ENCODE measurements at places on chromosomes 4 and X.
A peak's percentile ranks its signal among the peaks of the same experiment; 100 is the strongest.

GRCh38 chr4:14856934-14857235, 145.4 kb upstream of the CPEB2 start:
- no peak for DNase-seq

DNA sequence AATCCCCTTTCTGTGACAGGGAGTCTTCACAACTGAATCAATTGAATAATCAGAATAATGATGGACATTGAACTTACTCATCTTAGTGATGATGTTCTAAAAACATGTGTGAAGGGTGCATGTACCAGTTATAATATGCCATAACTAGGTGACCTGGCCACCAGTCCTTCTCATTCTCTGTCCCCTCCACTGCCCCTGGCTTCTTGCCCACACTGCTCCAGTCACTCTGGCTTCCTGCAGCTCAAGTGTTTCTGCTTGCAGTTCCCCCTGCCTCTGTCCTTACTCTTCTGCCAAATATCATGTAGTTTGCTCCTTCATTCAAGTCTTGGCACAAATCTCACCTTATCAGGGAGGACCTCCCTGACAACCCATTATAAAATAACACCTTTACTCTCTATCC, 168.1 kb upstream of the SLC7A11 start:
- no peak for DNase-seq

DNA sequence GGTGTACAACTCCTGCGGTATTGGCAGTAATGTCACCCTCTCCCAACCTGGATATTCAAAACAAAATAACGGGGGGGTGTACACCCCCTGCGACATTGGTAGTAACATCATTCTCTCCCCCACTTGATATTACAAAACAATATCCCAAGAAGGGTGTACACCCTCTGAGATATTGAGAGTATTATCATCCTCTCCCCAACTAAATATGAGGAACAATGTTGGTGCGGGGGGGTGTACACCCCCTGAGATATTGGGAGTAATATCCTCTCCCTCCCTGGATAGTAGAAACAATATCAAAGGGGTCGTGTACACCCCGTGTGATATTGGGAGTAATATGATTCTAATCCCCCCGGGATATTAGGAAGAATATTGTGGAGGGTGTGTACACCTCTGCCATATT, 71.4 kb upstream of the ADGRA3 start:
- DNase-seq = no peak

GRCh38 chrX:133660281-133660680, 245.0 kb upstream of the GPC4 start:
- no peak for DNase-seq

- DNase-seq = no peak
These were observed 585.7 kb downstream of the TLL1 start for GRCh38 chr4:166458756-166459155.

GRCh38 chr4:79906303-79906702, 166.7 kb downstream of the ANTXR2 start:
- DNase-seq = no peak

- DNase-seq = no peak
These were observed 89.9 kb downstream of the EFHC2 start for GRCh38 chrX:44253575-44253942.

DNA sequence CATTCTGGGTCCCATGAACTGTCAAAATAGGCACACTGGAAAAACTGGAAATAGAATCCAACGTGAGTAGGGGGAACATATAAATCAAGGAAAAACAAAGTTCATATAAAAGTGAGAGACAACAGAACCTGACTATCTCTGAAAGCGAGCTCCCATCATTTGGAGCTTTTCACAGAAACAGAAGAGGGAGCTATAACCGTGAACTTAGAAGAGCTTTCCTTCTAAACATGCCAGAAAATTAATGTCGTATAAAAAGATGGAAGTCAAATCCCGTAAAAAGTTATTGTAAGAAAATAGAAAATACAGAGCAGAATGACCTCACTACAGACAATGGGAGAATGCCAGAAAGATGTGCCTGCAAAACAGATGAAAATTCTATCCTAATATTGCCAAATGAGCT, 23.9 kb upstream of the HSD17B10 start:
- no peak for DNase-seq

- no peak for DNase-seq
These were observed 78.7 kb upstream of the PDE5A start for GRCh38 chr4:119707336-119707735.

GRCh38 chrX:104324461-104325212, 69.9 kb upstream of the ESX1 start:
- no peak for DNase-seq

DNA sequence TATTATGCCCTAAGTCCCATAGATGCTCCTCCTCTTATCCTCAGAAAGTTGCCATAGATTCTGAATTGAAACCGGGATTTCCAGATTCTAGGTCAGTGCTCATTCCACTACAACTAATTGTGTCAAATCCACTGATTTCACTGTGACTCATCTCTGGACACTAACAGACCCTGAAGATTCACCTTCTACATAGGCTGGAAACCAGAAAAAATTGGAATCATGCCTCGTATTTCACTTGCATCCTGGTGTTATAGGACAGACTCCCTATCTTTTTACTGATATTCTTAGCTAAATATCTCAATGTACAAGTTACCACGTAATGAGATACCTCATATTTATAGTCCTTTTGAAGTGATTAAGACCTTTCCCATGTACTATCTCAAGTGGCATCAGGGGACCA, 36.7 kb downstream of the CLNK start:
- DNase-seq = no peak

DNA sequence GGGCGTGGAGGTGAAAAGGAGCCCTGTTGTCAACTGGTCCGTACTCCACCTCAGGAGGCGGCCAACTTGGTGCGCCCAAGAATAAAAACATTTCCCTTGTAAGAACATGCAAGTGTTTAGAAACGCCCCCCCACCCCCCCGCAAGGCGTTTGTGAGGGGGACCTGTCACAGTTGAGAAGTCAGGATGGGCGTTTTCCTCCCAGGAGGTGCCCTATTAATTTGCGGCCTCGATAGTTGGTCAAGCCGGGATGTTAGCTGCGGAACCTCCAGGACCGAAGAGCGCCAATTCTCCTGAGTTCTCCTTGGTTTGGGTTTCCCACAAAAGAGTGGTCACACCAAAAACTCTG, 651 bp upstream of the SAP30 start:
- peak; percentile 71 for DNase-seq

- DNase-seq = no peak
These were observed 598.1 kb upstream of the MAGEB2 start for GRCh38 chrX:29617276-29617675.

- DNase-seq = no peak
These were observed 65.4 kb upstream of the FAM9C start for GRCh38 chrX:13109817-13110216.

DNA sequence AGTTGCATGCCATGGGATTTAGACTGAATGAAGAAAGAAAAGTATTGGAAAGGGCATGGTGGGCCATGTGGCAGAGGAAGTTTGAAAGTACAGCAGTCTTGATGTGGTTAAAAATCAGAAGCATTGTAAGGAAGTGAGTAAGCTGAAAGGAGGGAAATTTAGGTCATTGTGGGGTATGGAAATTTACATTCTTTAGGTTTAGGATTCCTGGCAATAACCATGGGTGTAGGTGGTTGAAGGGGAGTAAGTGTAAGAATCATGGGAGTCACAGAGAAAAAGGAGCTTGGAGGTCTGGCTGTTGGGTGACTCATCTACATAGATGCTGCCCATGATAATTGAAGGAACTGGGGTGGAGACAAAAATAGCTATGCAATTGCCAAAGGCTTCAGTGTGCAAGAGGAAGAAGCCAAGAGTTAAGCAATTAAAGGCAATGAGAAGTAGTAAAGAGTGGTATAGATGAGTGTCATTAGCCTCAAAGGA, 243.8 kb upstream of the LDB2 start:
- peak; percentile 98 for DNase-seq

DNA sequence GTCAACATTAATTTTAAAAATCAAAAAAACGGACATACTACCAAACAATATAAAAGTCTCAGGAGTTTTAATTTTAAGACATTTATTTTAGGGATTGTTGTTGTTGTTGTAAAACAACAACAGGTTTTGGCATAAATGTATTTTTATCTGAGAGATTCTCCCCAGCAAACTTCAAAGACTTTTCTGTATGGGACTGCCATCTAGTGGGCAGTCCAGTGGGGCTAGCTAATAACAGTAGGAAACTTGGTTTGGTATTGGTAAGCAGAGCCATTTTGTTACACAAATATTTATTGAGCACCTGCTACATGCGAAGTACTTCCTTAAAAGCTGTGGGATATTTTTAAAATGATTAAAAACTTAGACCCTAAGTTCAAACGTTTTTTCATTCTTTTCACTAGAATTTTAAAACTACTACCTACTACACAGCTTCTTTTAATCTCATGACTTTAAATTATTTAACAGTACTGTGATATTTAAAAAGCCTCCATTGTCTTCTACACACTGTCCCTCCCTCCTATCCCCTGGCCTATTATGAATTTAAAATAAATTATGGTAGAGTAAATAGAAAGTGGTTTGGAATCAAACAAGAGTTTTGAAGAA, 1028.4 kb upstream of the INTU start:
- peak; percentile 38 for DNase-seq

- DNase-seq = no peak
These were observed 161.1 kb downstream of the FRAS1 start for GRCh38 chr4:78218260-78218659.

DNA sequence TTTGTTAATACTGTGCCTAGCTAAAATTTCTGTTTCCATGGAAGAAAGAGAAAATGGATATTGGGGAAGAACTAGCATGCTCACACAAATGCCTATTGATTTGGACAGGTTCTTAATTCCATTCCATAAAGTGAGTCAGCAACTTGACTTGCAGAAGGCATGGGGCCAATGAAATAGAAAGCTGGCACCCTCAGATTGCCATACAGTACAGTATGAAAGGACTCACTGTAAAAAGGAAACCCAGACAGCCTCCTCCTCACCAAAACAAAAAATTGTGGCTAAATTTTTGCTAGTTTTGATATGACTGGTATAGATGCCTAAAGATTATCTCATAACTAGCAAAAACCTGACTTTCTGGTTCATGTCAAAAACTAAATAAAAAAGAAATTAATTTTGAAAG, 11.2 kb upstream of the TAB3 start:
- DNase-seq = no peak

Measured in NB4 (cell line).